ENCODE measurements at places on chromosomes 5 and 9.

- no peak for DNase-seq
These were observed 1211.0 kb upstream of the CDH6 start for GRCh38 chr5:29982457-29982856.

DNA sequence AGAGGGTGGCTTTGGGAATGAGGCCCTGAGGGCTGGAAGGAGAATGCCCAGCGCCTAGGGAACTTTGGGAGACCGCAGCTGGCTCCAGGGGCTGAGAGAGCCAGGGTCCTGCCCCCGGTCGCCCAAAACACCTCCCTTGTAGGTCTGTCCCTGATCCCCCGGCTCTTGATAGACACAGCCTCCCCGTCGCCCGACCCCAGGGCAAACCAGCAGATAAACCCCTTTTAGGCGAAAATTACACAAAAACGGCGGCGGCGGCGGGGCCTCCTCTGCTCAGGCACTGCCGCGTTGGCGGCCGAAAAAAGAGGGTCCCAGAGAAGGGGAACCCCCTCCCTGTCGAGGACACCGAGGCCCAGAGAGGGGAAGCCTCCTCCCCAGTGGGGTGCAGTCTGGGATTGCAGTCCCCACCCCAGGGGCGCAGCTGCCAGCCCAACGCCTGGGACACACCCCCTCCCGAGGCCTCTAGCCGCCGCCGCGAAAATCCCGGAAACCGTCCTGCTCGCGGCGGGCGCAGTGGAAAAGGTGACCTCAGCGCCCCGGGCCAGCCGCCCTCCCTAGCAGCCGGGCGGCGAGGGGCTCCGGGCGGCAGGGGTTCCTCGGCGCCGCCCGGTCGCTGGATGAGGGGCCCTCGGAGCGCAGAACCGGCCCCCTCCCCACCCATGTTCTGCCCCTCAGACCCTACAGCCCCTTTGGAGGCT, 3.1 kb upstream of the BARX1 start:
- no peak for DNase-seq

GRCh38 chr5:111099058-111099778, 7.1 kb downstream of the WDR36 start:
- no peak for DNase-seq

DNA sequence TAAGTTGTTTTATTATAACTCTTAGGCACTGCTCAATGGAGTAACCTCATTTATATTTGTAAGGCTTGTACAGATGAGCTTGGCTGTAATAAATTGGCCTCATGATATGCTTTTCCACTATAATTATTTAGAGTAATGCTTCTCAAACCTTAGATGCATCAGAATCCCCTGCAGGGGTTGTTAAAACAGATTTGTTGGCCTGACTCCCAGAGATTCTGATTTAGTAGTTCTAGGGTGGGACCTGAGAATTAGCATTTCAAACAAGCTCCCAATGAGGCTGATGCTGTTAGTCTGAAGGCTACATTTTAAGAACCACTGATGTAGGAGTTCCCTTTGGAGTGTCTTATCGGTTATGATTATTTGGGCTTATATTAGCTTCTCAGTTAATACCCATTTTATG, 38.2 kb upstream of the ARSB start:
- no peak for DNase-seq

DNA sequence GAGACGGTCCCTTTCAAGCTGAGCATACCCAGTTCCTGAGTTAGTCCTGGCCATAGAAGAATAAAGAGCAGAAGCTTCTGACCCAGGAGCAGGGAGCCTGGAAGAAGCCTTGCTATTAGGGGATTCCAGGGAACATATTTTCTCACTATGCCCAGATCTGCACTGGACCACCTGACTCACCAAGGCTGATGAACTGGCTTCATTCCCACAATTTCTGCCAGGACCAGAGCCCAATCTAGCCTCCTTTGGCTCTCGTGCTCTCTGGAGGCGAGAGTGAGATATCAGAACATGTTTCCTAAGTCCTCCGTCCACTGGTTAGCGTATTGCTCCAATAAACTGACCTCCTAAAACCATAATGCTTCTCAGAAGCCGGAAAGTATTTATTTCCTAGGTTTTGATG, 9.9 kb downstream of the GABBR2 start:
- DNase-seq = no peak

DNA sequence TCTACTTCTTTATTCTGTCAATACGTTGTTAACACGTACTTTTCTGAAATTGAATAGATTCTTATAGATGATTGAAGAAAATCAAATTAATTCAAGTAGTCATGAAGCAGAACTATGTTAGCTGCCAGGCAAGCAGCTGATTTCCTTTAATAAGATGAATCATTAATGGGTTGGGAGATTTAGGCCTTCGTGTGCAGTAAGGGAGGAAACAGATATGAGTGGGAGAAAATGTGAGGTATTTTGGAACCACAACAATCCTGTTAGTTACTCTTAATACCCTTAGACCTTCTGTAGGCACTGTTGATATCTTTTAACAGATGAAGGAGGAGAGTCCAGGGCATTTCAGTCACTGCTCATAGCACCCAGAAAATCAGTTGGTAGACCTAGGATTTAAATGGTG, 121.0 kb downstream of the AOPEP start:
- no peak for DNase-seq

GRCh38 chr5:14453481-14453880, 128.1 kb upstream of the OTULINL start:
- DNase-seq = no peak

GRCh38 chr5:109506556-109506955, 96.8 kb upstream of the PJA2 start:
- no peak for DNase-seq

- no peak for DNase-seq
These were observed 33.1 kb downstream of the RASA1 start for GRCh38 chr5:87300744-87301143.

- DNase-seq = no peak
These were observed 21.7 kb downstream of the GM2A start for GRCh38 chr5:151274666-151275065.

DNA sequence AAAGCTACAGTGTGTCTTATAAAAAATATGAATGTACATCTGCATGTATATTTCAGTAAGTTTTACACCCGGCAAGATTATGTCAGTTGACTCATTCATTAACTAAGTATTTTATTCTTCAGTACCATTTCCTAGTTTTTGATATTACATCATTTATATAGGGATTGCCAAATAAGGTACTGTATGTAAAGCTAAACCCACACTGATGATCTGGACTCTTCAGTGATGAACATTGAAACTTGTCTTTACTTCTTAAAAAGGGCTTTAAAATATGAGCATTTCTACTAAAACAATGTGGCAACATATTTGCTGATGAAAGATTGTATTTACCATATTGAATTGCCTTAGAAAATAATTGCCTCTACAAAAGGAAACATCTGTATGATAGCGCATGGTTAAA, 151.8 kb upstream of the TLX3 start:
- no peak for DNase-seq

GRCh38 chr9:68802525-68803015, 97.5 kb downstream of the PIP5K1B start:
- no peak for DNase-seq

DNA sequence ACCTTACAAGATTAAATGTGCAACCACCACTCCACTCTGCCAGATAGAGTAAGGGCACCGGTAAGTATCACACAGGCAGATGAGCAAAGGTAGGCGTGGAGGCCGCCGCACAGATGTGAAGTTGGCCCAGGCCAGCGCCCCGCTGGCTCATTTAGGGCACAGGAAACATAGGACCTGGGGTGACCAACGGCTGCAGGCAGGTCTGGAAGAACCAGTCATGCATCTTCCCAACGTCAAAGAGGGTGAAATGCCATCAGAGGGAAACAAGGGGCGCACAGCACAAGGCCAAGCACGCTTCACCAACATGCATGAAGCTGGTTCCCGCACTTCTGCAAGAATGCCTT, 31.7 kb upstream of the SLC6A3 start:
- no peak for DNase-seq

- no peak for DNase-seq
These were observed 1804.9 kb downstream of the EFNA5 start for GRCh38 chr5:105865834-105866233.

- DNase-seq = no peak
These were observed 91.9 kb upstream of the STC2 start for GRCh38 chr5:173420108-173420507.

- DNase-seq = no peak
These were observed 14.8 kb upstream of the CTNNA1 start for GRCh38 chr5:138738399-138738798.

- DNase-seq = no peak
These were observed 3.5 kb upstream of the ACTBL2 start for GRCh38 chr5:57486027-57486602.

GRCh38 chr5:77181596-77182304, 28.7 kb upstream of the PDE8B start:
- no peak for DNase-seq

GRCh38 chr5:173774271-173774761, 113.8 kb upstream of the CPEB4 start:
- DNase-seq = no peak
